ENCODE measurements at places on chromosomes 5 and 9. TPM values are rescaled to one million over a fixed set of nuclear protein-coding genes. Genes with fewer than 3 reads are reported as not detected.

DNA sequence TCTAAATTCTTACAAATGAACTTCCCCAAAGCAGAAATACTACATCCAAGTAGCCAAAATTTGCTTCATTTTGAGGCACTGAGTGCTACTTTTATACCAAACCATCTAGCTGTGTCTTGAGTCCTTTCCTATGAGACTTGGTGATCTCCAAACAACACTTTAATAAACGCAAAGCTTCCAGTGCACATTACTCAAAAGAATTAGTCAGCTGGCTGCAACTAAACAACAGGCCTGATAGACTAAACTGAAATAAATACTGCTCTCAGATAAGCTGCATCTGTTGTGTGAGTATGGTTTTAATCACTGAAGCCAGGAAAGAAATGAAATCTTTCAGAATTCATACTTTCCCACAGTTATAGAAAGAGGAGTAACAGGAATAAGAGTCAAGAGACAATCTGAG is 80.3 kb downstream of the VCAN start:
- no peak for DNase-seq

GRCh38 chr9:4680173-4680525 is 780 bp downstream of the CDC37L1 start:
- no peak for DNase-seq

DNA sequence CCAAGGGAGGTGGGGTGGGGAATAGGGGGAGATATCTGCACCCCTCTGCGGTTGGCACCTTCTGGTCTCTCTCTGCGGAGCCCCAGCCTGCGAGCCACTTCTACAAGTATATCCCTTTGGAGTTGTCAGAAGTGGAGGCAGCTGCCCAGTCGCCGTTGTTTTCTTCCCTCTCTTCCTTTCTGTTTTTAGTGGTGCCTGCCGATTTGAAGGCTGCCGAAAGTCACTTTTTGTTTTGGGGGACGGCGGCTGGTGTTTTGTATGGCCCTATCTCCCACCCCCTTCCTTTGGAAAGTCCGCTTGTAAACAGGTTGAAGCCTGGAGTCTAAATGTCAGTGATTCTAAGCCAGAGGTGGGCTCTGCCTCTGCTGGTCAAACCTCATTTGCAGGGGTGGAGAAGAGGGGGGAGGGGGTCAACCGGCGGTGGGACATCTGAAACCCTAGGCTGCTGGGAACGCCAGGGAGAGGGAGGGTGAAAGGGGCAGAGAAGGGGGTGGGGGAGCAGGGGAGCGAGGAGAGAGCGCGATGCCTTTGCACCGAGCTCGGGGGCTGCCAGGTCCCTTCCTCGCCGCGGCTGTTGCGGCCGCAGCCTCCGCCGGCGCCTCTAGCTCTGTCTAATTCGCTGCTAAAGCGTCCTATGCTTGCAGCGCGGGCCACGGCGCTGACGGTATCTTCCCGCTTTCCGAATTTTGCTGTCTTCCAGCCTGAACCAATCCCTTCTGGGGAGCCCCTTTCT is at the start of gene FGF10:
Gene FGF10 (minus strand): TSS at position 331 of the 733 bp plus-strand sequence. CDS start 738 bp downstream, outside the sequence.
- DNase-seq: no peak

GRCh38 chr5:89087551-89088318 is 204.8 kb upstream of the MEF2C start:
- DNase-seq: no peak

DNA sequence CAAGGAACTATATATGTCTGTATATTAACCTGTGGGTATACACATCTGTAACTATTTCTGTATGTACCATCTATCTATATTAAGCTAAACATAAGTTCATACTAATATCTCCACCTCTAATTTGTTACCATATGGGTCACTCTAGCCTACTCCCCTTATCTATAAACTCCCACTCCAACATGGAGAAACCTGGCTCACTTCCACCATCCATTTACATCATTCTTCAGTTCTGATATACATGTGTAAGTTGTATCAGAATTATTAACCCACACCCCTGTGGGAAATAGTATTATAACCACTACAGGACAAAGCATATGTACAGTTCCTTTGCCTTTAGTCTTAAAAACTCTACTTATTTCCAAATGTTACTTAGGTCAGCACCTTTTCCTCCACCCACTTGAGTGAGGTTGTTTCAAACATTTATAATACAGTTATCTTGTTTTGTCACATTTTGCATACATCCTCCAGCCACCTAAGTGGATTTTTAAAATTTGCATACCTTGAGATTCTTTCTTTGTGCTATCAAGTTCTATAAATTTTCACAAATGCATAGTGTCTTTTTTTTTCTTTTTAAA is 10.6 kb downstream of the NDFIP1 start:
- DNase-seq: no peak

GRCh38 chr5:147586832-147587231 is 77.0 kb upstream of the DPYSL3 start:
- no peak for DNase-seq

GRCh38 chr5:78647838-78648358 is 674 bp downstream of the LHFPL2 start:
- no peak for DNase-seq

DNA sequence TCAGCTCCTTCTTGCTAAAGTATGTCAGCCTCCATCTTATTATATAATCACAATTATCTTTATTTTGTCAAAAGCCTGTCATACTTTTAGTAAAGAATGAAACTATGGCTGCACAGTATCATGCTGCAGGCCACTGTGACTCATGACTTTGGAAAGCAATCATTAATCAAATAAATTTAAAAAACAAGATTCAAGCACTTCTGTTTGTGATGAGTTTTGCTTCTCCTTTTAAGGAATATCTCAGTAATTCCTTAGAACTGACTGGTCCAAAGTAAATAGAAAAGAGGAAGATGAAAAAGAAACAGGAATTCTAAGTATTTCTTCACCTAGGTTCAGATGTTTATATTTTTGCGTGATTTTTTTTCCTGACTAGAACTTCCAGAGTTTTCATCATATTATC is 83.1 kb downstream of the EDIL3 start:
- DNase-seq: no peak

GRCh38 chr9:127751269-127752054 is 16.4 kb upstream of the TOR2A start:
- DNase-seq: no peak

DNA sequence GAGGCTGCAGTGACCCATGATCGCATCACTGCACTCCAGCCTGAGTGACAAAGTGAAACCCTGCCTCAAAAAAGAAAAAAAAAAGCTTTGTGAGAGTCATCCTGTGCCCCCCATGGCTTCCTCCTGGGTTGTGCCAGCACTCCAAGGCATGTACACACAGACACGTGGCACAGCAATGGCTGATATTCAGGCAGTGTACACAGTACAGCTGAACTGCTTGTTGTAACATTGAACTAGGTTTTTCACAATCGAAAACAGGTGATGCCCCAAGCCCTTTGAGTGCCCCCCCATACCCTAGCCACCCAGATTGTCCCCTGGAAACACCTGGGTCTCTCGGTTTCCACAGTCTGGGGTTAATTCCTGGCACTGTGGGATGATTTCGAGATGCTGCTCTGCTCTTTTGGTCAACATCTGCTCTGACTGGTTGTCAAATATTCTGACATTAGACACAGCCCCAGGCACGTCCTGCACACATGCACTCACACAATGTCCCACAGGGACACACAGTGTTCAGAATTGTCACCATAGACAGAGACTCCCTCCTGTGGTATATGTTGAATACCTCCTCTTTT is 9.2 kb downstream of the SPINK4 start:
- DNase-seq: no peak

DNA sequence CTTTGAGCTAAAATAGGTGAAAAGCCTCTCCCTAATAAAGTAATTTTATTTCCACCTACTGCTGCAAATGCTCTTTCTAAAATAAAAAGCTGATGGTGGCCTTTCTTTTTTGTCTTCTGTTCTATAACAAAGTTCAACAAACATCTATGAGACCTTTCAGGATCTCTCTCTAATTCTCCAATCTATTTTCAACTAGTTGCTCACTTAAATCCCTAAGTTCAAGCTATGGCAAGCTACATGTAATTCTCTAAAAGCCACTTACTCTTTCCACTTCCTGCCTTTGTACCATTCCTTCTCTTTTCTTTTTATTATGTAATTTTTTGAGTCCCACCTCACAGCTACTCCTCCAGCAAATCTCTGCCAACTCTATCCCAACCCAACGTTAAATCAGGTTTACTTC is 20.9 kb downstream of the CHD1 start:
- no peak for DNase-seq

GRCh38 chr5:178545176-178545575 is 45.0 kb downstream of the COL23A1 start:
- DNase-seq: no peak

DNA sequence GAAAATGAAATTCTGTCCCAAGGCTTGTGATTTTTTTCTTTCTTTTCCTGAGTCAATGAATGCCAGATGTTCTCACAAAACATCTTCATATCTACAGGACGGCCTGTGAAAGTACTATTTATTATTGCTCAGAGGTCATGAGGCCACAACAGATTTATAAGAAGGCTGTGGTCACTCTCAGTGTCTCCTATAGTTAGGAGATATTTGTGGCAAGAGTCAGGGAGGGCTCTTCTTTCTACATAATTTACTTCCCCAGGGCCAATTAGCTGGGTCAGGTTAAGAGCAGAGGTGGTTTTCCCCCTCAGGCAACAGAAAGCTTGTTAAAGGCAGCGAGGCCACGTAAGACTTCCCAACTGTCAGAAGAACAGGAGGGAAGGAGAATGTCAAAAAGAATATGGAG is 248.7 kb downstream of the SLIT3 start:
- no peak for DNase-seq

GRCh38 chr5:143573568-143574170 is 170.2 kb upstream of the NR3C1 start:
- peak; percentile 70 for DNase-seq

DNA sequence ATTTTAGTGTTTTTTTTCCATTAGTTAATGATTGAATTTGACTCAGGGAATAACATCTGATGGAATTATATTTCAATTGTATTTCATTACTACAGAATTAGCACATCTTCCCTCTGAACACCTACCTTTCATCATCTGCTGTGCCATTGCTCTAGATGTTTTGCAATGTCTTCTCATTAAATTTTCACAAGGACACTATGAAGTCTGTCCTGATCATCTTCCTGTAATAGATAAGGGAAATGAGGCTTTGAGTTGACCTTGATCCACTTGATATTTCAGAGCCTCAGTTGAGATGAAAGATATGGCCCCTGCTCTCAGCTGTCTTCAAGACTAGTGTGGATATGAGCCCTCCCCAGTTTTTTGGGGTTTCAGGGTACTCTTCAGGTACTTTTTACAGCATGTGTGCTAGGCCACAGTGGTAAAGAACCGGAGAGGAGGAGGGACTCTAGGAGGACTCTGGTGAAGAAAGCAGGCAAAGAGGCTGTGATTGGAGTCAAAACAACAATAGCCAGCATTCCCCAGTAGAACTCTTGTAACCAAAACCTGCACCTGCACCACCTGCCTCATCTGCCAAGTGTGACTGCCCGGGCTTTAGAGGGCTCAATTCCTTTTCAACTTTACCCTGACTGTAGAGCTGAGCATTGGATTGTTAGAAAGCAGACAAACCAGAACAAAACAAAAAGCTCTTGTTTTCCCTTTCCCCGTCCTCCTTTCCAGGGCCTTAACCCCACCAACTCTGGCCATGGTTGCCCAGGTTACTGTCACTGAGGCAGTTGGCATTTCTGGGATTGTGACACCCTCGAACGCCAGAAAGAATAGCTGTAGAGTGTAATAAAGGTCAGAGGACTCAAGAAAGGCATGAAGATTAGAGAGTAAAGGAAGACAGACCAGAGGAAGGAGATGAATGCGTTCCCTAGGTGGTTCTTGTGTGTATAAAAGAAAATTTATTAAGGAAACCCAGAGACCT is 56.3 kb downstream of the ERAP1 start:
- DNase-seq: no peak

- no peak for DNase-seq
These were observed 61.5 kb upstream of the DMAC1 start for GRCh38 chr9:7861086-7861485.

DNA sequence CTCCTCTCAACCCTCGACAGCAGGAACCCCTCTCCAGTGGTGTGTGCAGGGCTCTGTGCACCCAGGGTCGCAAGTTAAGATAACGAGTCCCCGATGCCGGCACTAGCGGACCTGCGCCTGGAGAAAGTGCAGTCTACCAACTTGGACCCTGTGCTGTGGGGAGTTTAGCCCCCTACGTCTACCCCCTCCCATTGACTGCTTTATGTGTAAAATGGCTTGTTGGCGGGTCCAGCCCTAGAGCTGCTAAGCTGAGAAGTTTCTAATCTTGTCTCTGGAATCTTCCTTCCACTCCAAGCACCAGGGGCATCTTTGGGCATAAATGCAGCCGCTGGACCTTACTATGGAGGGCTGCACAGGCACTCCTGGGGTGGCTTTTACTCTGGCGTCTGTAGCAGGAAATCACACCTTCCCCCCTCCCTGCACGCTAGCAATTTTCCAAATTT is 7.1 kb upstream of the PITX1 start:
- no peak for DNase-seq

GRCh38 chr5:19104948-19105347 is 883.1 kb downstream of the CDH18 start:
- no peak for DNase-seq

GRCh38 chr5:107477492-107477891 is 193.2 kb downstream of the EFNA5 start:
- no peak for DNase-seq

GRCh38 chr9:83521011-83521410 is 17.2 kb downstream of the FRMD3 start:
- DNase-seq: no peak

DNA sequence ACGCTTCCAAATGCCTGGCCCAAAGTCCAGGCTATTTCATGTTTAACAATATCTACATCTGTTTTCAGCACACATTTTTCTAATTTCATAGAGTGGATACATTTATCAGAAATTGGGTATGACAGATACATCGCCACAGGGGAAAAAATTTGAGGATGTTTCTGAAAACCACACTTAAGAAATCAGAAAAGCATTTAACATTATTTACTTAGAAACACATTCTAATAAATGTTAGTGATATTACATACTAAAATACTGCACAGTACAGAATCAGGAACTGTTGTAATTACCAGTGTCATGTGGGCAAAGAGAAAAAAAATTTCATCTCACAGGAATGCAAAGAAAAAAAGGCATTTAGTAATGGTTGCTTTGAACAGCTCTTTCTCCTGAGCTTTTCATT is 310.5 kb upstream of the KIF2A start:
- DNase-seq: no peak

DNA sequence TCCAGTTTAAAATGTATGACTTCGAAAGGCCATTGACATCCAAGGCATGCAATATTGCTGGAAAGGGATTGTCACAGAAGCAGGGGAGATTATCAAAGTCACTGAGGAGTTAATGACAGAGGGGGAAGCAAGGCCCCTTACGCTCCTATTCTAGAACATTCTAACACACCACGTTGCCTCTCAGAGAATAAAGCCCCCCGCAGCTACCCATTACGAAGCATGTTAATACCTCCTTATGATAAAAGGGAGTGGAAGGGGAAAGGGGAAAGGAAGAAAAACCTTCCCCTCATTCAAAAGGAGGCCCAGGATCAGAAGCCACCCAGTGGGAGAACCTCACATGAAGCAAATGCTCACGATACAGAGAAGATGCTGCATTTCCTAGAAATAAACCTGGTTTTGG is 213.6 kb downstream of the DAB2IP start:
- no peak for DNase-seq

FBXO4 gene
- total RNA-seq: 9.9 TPM

RPL37 gene
- total RNA-seq: 159 TPM

MSX2 gene
- total RNA-seq: 3.7 TPM

KIF20A gene
- total RNA-seq: 82.9 TPM

IL7R gene
- total RNA-seq: 1.6 TPM

NMUR2 gene
- not detected for total RNA-seq

SPEF2 gene
- total RNA-seq: 2.3 TPM

CDK9 gene
- total RNA-seq: 29.5 TPM

TRIM7 gene
- total RNA-seq: 2.7 TPM

FOXD4 gene
- 0.07 TPM for total RNA-seq

SHOC1 gene
- total RNA-seq: 0.07 TPM

SPTAN1 gene
- total RNA-seq: 193 TPM

PCDHB11 gene
- 0.06 TPM for total RNA-seq

ADRB2 gene
- total RNA-seq: 2.6 TPM

AFAP1L1 gene
- total RNA-seq: 17.2 TPM

All from epithelial cell of proximal tubule (primary cell).